ENCODE measurements at places on chromosomes 2 and 18. TPM values are rescaled to one million over a fixed set of nuclear protein-coding genes. Genes with fewer than 3 reads are reported as not detected.

Gene AQP12B
- not detected for total RNA-seq

Gene LYG1
- not detected for total RNA-seq

Gene ANKRD62
- total RNA-seq: not detected

Gene VWA3B
- not detected for total RNA-seq

Gene TACR1
- total RNA-seq: not detected

Gene CNGA3
- not detected for total RNA-seq

Gene AQP12A
- not detected for total RNA-seq

Data from epithelial cell of alveolus of lung (primary cell).